ENCODE measurements at places on chromosomes 11 and 22. TPM values are rescaled to one million over a fixed set of nuclear protein-coding genes. Genes with fewer than 3 reads are reported as not detected.

Gene USP28
- polyA plus RNA-seq, result 5.8 TPM

Gene LGR4
- polyA plus RNA-seq, result 11.8 TPM

Gene SLC25A18
- polyA plus RNA-seq, result 0.08 TPM

Gene KRTAP5-2
- polyA plus RNA-seq, result not detected

Gene SCUBE2
- 0.84 TPM for polyA plus RNA-seq

Gene OR8G1
- not detected for polyA plus RNA-seq

Gene MAPK8IP1
- 0.77 TPM for polyA plus RNA-seq

Gene TRIM51
- polyA plus RNA-seq, result not detected

All from esophagus (tissue), 2 donors.